ENCODE measurements at places on chromosomes 11 and 22.

- DNase-seq, result no peak
Measured at GRCh38 chr11:111352935-111353710, 26.0 kb downstream of the POU2AF1 start.

DNA sequence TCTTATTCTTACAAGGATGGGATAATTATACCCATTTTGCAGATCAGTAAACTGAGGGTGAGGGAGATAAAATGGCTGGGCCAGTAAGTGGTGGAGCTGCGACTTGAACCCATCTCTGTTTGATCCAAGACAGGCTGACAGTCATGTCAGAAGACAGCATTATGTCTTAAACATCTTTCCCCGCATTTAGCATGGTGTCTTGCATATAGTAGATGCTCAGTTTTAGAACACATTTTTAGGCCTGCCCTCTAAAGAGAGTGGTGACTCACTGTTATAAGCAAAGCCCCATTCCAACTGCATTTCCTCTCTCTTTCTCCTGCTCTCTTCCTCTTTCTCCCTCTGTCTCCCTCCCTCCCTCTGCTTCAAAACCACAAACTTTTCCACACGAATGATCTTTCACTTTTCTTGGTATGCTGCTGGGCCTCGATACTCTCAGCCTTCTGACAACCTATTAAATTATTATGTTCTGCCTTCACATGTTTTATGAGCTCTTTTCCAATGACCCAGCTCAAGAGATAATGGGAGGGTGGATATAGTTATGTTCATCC is 25.2 kb downstream of the CWC15 start:
- DNase-seq, result no peak

- no peak for DNase-seq
Measured at GRCh38 chr22:23790819-23791737, 4.3 kb downstream of the SMARCB1 start.

DNA sequence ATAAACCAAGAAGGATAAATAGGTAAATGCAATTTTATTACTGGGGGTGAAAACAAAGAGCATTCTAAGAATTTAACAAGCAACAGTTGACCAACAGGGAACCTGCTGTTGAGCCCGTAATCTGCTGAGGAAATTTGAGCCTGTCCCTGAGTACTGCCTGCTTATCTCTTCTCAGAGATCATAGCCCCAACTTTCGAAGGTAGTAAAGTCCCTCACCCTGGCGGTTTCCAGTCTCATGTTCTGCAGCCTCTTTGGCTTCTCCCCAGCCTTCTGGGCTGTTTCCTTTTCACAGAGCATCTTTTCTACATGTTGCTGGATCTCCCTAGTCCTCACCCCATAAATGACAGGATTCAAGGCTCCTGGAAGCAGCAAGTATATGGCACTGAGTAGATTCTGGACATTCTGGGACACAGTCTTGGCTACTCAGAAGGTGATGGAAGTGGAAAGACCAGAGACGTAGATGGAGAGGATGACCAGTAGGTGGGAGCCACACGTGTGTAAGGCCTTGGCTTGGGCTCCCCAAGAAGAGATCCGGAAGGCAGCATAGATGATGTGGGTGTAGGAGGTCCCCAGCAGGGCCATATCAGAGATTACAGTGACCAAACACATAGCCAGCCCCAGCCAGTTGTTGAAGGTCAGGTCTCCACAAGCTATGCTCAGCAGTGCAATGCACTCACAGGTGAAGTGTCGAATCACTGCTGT is 51.6 kb downstream of the RRM1 start:
- no peak for DNase-seq

DNA sequence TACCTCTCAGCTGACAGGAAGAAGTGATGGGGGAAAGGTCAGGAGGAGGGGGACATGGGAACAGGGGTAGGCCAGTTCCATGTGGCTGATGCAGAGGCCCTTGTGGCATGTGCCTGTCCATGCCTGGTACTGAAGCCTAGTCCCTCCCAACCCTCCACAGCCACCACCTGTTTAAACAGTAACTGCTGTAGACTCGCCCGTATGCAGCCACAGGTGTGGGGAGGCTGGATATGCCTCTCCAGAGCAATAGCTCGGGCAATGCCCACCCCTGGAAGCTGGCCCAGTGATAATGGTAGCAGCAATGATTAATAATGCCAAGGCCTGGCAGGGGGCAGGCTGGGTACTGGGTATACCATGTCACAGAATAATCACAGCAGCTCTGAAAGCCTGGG is 2.3 kb downstream of the SMTN start:
- DNase-seq, result no peak

GRCh38 chr22:30209642-30210041 is 36.9 kb downstream of the LIF start:
- DNase-seq, result no peak

GRCh38 chr22:26127126-26127525 is 42.1 kb upstream of the SEZ6L start:
- DNase-seq, result no peak

DNA sequence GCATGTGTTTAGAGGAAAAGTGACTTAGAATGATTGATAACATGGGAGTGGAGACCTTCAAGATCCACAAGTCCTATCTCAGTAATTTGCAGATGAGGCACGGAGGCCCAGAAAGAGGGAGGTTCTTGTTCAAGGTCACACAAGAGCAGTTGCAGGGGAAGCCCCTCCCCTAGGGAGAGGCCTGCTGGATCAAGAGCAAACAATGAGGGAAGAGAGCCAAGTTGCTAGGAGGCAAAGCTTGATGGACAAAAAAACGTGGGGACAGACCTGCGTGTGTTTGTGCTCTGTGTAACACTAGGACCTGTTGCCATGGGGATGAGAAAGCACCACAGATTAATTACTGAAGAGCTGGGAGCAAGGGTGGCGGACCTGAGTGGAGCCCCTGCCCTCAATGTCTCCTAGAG is 6.4 kb upstream of the MFRP start:
- DNase-seq, result no peak

GRCh38 chr22:40519284-40519947 is 117.1 kb downstream of the MRTFA start:
- DNase-seq, result no peak

DNA sequence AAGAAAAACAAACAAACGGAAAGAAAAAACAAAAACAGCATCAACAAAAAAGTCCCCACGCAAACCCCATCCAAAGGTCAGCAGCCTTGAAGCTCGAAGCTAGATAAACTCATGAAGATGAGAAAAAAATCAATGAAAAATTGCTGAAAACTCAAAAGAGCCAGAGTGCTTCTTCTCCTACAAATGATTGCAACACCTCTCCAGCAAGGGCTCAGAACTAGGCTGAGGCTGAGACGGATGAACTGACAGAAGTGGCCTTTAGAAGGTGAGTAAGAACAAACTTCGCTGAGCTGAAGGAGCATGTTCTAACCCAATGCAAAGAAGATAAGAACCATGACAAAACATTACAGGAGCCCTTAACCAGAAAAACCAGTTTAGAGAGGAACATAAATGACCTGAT is 18.4 kb upstream of the FTH1 start:
- DNase-seq, result no peak

- DNase-seq, result no peak
Measured at GRCh38 chr11:102552447-102553194, 22.1 kb upstream of the MMP7 start.

GRCh38 chr11:123603666-123604065 is 50.8 kb downstream of the SCN3B start:
- DNase-seq, result no peak

DNA sequence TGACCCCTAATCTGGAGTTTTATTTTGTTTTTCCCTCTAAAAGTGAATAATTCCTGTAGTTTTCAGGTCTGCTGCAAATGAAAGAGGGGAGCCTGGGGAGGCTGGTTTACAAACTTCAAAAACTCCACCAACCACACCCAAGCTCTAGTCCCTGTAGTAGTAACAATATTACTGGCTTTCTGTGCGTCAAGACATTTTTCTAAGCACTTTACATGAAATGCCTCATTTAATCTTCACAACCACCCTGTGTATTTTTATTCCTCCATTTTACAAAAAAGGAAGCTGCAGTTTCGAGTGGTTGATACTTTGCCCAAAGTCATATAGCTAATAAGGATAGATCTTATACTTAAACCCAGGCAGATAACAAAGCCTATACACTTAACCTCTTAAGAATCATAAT is 23.5 kb downstream of the CTNND1 start:
- no peak for DNase-seq

DNA sequence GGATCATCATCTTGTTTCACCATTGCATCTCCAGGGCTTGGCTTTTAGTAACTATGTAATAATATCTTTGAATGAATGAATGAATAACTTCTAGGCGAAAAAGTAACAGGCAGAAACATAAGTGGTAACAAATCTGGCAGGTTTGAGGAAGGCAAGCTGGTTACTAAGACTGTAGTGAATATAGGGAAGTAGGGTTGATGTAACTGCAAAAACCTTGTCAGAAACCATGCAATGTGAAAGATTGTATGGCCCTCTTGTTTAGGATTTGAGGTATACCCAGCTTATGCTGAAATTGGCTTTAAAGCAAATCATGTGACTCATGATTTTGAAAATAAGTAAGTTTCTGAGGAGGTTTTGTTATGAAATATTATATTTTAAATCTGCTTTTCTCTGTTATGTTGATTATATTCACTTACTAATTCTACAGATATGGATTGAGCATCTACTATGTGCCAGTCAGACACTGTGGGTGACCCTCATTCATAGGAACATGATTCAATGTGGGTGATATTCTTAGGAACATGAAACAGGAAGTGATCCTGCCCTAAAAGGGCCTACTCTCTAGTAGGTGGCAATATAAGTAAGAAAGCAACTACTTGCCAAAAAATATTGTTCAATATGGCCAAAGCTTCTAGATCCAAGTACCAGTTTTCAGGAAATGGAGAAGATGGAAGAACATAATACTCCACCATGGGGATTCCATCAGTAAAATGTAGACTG is 115.5 kb upstream of the CCDC90B start:
- DNase-seq, result no peak

DNA sequence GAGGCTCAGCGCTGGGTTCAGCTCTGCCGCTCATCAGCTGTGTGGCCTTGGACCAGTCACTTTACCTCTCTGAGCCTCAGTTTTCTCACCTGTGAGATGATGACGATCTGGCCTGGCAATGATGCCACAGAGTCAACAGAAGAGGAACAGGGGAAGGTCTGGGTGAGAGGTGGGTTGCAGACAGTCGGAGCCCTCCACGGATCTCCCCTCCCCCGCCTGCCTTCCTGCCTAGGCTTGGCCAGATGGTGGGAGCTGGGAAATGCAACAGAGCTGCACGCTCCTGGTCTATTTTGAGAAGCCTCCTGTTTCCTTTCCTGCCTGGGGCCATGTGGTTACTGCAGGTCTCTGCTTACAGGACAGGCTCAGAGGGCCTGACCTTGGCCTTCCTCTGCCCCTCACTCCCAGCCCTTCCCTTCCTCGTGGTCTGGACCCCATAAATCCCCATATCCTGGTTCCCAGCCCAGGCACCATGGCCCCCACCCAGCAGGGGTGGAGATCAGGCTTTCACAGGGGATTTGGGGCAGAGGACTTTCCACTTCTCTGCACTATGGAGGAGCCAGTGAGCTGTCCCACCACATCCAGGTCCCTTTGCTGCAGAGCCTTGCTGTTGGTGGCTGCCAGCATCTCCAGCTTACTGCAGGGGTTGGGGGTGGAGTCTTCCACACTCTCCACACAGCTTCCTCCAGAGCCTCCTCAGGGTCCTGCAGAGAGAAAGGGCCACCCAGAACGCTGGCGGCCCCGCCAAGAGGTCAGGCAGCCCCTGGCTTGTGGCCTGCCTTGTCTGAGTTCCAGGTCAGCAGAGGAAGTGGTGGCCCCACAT is 46.9 kb downstream of the C11orf96 start:
- DNase-seq, result no peak

DNA sequence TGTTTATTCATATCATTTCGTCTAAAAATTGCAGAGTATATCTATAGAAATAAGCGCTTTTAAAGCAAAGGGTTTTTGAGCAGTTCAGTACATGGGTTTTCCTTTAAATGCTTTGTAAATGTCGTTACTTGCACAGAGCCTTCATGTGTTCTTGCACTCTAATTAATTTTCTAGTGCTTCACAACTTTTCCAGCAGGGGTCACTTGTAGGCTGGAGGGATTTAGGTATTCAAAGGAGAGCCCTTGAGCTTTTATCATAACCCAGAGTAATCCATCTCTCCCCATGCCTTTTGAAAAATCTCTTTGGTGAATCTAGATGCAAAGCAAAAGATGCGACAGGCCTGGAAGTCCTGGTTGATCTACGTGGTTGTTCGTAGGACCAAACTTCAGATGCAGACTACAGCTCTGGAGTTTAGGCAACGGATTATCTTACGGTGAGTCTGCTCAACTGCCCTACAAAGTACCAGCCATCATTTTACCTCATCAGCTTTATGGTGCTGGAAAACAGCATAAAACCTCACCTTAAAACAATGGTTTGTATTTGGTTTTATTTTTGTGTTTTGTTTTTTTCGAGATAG is 60.4 kb downstream of the SFI1 start:
- DNase-seq, result no peak

DNA sequence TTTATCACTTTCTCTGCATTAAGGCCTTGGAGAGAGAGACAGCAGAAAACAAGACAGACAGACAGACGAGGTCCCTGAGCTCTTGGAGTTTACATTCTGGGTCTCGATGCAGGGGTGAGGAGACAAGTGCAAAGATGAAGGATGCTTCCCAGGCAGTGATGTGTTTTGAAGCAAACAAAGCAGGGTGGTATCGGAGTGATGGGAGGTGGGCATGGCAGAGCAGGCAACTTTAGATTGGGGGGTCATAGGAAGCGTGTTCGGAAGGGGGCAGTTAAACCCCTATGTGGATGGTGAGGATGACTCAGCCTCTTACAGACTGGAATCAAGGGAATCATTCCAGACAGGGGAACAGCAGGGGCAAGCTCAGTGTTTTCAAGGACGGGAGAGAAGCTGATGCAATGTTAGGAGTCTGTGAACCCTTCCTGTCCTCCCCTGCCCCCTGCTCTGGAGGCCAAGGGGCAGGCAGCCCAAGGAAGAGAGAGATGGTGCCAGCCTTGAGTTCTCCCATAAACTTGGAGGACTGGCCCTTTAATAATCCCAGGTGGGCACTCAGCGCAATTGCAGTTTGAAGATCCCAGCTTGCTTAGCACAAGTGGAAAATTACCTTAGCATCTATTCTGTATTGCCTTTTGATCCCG is 180.2 kb downstream of the CHST1 start:
- DNase-seq, result no peak

DNA sequence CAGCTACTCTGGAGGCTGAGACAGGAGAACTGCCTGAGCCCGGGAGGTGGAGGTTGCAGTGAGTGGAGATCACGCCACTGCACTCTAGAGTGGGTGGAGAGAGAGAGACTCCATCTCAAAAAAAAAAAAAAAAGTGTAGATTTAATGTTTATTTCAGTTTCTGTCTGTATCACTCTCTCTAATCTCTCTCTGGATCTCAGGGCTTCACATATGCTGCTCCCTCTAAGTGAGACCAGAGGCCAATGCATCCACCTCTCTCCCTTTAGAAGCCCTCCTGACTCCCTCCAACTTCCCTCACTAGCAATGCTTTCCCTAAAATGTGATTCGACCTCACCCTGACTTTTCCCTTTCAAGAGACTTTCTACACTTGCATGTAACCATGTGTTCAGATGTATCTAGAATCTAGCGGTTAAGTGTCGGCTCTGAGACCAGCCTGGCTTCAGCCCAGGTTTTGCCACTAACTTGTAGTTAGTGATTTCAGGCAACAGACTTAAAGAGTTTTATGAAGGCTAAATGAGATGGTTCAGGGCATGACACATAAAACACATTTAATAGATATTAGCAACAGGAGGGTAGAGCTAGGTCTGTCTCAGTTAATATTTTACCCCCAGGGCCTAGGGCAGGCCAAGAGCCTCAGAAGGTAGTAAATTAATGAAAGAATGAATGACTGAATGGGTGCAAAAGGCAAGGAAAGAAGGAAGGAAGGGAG is 364.3 kb downstream of the LARGE1 start:
- no peak for DNase-seq
